ENCODE measurements at places on chromosomes 4 and X.

DNA sequence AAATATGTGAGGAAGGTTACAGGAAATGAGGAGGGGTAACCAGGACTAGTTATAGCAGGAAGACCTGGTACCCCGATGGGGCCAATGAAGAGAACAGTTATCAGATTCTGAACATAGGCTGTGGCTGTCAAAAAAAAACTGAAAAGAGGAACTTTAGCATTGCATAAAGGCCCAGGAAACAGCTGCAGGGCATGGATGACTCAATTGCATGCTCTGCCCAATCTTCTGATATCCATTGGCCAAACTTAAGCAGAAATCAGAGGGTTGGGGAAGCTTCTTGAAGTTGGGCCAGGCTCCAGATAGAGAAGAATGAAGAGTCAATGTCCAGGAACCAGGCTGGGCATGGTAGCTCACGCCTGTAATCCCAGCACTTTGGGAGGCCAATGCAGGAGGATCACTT lies 1222.4 kb upstream of the PRKX start:
- no peak for DNase-seq

DNA sequence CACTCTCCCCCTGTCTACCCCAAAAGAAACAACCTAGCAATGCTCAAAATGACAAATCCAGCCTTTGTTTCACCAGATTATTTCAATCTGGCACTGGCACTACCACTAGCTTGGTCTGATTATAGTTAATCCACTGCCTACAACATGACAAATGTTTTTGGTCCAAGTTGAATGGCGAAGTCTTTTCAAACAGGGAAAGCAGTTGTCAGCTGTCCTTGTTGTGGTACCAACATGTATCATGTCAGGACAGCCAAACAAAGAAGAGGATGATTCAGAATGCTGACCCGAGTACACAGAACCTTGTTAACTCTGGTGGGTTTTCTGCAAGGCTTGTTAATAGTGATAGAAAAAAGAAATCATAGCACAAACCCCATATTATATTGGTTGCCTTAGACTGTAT lies 160.8 kb upstream of the ANK2 start:
- no peak for DNase-seq

DNA sequence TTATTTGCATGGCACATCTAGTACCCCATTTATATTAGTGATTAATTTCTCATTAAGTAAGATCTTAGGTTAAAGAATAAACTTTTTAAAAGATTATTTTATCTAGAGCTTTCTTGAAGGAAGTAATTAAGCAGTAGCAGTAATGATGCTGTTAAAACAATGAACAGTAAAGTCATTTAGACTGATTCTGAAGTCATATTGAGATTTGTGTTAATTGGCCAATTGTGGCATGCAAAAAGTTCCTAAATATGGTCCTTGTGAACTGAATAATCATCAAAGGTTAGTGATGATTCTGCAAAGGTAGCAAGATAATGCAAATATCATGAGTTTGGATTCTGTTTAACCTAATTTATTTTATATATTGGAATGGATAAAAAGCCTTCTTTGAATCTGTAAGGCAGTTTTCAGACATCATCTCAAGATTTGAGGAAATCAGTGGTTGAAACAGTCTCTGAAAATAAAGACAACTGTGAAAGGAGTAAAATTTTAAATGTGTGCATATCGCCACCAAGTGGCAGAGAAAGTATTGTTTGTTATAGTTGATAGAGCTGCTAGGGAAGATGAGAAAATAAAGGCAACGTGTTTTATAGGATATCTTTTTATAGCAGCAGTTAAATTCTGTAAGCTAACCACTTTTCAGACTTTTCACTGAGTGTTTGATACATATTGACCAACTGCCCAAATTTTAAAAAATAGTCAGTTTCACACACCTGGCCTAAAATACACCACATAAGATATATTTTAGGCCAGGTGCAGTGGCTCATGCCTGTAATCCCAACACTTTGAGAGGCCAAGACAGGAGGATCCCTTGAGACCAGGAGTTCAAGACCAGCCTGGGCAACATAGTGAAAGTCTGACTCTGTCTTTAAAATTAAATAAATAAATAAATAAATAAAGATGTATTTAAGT lies 79.6 kb downstream of the CCKAR start:
- DNase-seq, result no peak

- DNase-seq, result no peak
These were observed 155.7 kb upstream of the JADE1 start for GRCh38 chr4:128653527-128654444.

- DNase-seq, result no peak
These were observed 133.0 kb upstream of the TMLHE start for GRCh38 chrX:155745792-155746191.

DNA sequence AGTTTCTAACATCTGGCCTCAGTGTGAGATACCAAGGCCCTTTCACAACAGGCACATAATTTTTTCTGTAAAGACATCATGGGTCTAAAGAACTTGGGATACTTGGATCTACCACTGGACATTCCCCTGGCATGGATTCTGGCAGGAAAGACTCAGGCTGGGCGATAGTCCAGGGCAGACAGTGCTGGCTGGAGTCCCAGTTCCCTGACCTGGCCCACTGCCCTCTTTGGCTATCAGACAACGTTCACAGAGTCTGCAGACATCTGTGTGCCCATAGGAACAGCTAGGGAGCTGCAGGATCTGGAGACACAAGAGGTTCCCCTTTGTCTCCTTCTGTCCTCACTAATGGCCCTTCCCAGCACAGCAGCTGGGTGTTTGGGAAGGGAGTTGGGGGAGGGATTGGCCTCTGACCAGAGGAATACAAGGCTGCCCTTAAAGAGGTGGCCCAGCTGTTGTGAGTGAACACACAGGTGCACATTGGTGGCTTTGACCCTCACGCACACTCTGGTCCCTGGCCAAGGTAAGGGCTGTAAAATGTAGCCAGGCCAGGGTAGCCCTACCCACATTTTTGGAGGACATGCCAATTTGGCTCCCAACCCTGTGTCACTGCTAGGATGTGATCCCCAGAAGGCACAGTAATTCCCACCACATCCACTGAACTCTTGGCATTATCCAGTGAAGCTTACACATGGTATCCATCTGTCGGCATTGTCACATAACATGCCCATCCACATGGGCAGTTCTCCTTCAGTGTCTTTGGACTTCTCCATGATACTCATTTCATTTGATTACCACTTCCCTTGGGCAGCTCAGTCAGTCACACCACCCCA lies 72.3 kb downstream of the SOX3 start:
- DNase-seq, result no peak

DNA sequence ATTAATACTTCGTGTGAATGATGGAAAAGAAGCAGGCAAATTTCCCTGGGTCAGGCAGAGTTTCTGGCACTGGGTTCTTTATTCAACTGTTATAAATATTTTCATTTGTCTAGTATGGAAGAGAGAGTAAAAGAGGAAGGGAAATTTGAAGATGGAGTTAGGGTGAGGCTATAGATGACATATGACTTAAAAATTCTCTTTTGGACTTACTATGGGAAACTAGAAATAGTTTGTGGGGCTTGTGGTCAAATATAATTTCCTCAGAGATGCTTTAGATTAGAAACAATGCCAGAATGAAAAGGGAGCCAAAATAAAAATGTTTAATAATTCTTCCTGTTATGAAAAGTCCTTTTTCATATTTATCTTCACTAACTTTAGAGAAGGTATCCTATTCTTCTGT lies 103.2 kb downstream of the GC start:
- no peak for DNase-seq

GRCh38 chr4:140333523-140333922 lies 39.9 kb upstream of the SCOC start:
- DNase-seq, result no peak

Data from activated T-helper 1 cell treated with anti-CD3 and anti-CD28 coated beads, Interleukin-2, amount 50 U/mL, for 16 hours (primary cell).